ENCODE measurements at places on chromosomes 4 and X.

DNA sequence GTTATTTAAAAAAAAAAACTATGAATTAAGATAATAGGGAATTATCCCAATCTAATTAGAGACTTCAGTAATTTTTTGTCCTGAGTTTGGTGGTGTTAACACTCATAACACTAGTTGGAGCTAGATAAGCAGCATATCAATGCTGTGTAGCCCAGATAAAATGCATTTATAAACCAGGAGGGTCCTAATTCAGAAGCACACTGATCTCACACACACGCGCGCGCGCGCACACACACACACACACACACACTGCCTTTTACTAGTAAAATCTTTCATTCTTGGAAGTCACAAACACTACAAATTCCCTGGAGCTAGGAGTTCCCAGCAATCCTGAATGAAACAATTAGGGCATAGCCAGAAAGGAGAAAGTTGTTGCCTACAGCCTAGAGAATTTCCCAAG lies 3.2 kb downstream of the UNC5C start:
- DNase-seq, result no peak

GRCh38 chrX:140776320-140776719 lies 66.8 kb downstream of the LINC00632 start:
- DNase-seq, result no peak

- DNase-seq, result no peak
These were observed 1348.0 kb downstream of the ADGRL3 start for GRCh38 chr4:62548108-62548524.

DNA sequence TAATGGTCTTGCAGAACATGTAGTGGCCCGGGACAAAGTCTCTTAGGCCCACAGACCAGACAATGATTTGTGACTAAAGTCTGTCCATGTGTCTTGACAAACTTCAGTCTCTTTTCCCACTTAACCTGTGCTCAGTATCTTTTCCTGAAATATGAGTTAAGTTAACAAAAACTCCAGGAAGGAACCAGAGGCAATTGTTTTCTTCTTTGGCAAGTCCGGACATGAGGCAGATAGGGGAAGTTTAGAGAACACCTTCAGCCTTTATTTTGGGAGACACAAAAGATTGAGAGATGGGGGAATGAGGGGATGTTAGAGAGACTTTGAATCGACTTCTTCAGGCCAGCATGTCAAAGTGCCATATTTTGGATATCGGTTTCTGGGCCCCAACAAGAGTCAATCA lies 80.2 kb upstream of the FRMPD4 start:
- DNase-seq, result no peak

- peak; percentile 24 for DNase-seq
These were observed 42.4 kb downstream of the PPP3CA start for GRCh38 chr4:101304916-101305315.

DNA sequence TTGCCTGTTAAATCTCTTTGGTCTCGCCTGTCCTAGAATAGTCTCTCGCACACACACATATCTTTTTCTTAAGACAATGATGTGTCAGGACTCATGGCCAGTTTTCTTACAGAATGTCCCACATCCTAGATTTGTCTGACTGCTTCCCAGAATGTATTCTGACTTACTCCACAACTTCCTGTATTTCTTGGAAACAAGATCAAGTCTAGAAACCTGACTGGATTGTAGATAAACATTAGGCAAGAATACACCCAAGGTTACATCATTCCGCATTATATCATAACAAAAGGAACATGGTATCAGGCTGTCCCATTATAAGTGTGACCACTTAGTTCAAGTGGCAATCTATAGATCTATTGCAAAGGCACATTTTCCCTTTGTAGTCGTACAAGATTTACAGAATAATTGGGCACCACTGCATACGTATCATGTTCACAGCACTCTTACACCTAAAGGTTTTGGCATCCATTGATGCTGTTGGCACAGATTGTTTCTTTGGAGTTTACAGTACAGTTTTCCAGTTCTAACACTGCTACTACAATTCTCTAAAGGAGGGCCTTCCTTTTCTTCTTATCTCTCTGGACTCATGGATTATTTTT lies 56.4 kb downstream of the FBXW7 start:
- no peak for DNase-seq

DNA sequence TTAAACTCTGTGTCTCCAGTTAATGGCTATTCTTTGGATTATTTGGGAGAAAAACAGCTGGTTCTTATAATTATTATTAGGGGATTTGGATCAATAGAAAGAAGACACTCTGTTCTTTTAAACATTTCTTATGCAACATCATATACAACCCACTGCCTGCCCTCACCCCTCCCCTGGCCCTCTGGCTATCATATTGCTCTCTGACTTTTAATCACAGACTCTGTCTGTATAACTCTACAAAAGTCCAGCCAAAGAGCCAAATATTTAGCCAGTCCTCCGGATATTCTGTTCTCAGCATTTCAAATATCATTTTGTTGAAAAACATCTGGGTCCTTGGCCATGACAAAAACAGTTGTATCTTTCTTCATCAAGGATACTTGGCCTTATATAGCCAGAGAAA lies 19.0 kb upstream of the PACRGL start:
- DNase-seq, result no peak

- DNase-seq, result peak; percentile 95
These were observed at the start of gene INTS6L for GRCh38 chrX:135520553-135521404. INTS6L (plus strand) TSS chrX:135520660; CDS start chrX:135520993, 333 bp downstream.

GRCh38 chr4:89129080-89129640 lies 17.8 kb downstream of the TIGD2 start:
- DNase-seq, result no peak

DNA sequence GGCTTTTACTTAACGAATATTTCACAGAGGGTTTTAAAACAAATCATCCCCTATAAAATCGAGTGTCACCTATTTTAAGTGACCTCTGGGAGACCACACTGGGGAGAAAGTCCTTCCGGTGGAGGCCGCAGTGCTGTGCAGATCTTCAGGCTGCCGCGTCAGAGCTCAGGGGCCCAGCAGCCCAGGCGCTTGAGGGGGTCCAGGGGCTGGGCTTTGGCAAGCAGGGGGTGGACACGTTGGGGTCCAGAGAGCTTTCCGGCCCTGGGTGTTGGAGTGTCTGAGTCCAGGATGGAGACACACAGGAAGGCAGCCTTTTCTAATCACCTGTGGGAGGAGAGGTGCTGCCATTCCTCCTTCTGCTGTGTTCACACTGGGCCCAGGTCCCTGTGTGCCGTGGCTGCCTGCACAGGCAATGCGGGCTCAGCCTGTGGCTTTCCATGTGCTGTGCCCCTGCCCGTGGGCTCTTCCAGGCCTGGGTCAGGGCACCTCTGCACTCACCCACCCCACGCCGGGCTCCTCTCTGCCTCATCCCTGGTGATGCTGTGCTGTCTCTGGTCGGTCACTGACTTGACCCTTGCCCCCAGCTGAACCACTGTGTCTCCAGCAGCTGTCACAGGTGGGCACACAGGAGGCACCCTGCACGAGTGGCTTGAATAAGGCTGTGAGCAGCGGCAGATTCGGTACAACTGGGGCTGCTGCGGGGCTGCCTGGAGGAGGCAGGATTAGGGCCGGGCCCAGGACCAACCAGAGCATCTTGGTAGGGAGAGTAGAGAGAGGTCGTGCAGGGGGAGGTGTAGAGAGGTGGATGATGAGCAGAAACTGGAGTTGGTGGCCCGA lies 10.0 kb downstream of the HTRA3 start:
- no peak for DNase-seq

DNA sequence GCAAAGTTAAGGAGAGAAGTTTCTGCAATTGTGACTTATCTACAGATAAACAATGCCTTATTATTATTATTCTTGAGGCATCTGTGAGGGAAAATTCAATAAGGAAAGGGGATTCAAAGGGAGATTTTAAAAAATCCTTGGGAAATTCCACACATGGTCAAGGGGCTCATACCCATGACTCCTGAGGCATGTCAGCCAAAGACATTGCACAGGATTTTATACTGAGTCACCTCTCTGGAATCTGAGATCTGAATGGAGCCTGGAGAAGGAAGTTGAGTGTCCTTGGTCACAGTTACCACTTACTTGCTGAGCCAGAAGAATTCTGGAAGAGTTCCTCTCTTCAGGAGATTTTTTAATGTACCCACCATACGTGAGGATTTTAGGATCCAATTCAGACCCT lies 14.4 kb upstream of the CXCL8 start:
- peak; percentile 69 for DNase-seq

DNA sequence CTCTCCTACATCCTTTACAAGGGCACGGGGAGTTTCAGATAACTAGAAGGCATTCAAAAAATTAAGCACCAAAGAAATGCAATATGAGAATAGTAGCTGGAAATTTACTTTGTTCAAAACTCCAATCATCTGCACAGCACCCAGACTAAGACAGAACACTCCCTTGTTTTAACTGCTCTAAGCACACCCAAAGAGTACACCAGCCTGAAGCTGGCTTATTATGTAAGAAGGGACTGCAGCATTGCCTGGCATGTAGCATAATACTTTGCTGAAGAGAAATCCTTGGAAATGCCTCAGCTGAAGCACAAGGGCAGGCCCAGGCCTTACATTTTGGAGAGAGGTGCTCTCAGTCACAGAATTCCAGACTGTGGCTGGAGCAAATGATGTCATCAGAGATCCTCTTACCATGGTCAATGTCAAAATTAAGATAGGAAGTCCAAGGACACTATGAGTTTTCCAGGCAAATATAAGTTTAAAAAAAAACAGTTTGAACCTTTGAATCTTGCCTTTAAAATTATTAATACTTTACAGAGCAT lies 14.8 kb downstream of the ARHGEF6 start:
- no peak for DNase-seq

GRCh38 chr4:139297001-139297410 lies 4.3 kb upstream of the NAA15 start:
- no peak for DNase-seq

GRCh38 chr4:137754652-137755471 lies 222.6 kb upstream of the PCDH18 start:
- DNase-seq, result peak; percentile 40

DNA sequence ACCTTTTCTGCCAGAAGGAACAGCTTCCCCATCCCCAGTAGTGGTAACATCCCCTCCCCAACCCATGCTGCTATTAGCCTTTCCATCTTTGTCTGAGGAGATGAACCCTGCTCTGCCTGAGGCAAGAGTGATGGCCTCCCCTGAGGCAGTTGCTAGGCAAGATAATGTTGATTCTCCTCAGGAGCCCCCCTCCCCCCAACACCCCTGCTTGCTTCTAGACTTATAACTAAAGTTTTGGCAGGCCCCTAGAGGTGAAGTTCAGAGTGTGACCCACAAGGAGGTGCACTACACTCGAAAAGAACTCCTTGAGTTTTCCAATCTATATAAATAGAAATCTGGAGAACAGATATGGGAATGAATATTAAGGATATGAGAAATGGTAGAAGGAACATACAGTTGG lies 962.5 kb downstream of the ADGRL3 start:
- no peak for DNase-seq

DNA sequence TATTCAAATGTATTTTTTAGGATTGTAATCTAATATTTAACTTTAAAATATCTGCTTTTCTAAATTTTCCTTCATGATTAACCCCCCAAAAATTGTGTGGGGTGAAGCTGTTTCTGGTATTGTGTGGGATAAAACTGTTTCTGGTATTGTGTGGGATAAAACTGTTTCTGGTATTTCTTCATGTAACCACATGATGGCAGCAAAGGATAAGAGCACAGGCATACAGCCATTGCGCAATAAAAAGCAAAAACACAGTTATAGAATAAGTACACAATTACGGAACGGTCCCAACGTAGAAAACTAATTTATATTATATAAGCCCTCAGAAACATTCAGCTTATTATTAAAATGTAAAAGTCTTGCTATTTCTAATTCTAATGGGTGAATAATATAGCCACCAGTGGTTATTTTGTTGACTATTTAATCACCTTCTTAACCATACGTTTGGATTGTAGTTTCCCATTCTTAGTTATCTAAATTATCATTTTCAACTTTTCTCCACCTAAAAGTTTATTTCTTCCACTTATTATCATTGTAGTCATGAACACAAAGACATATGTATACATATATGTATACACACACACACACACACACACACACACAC lies 333.9 kb upstream of the FSTL5 start:
- DNase-seq, result peak; percentile 26

DNA sequence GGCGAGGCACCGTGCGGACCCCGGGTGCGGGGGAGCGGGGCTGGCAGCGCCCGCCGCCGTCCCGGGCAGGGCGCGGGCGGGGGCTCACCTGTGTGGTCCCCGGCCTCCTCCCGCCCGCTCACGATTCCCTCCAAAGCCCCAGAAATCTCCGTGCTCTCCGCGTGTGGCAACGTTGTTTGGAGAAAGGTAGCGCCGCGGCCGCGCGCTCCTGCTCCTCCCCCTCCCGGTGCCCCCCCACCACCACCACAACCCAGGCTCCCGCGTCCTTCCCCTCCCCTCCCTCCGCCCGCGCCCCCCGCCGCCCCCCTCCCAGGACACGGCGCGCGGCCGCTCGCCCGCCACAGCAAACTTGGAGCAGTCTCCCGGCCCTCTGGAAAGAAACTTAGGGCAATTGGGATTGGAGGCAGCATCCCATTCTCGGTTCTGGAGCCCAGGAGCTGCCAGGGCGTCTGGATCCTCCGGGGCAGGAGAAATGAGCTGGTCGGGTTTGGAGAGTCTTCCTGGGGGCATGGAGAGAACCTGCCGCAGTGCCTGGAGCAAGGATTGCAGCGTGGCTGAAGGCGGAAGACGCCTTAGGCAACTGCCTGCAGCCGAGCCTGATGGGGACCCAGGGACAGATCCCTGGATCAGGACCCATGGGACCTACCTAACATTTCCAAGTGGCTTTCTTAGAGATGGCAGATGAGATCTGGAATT lies 855 bp downstream of the KLF3 start:
- DNase-seq, result peak; percentile 64

DNA sequence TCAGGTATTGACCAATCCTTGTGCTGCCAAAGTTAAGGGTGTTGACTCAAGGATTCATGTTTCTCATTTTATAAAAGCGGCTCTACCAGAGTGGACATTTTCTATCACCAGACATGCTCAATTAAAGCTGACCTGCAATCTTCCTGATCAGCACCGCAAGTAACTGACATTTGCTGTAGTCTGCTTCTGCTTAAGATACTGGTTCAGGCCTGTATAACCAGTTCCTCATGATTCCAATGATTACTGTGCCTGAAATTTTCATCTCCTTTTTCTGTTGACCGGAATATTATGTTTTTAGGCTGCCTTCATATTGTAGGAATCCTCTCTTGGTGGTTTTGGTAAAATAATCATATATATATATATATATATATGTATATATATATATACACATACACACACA lies 160.2 kb upstream of the SPIN4 start:
- peak; percentile 14 for DNase-seq

DNA sequence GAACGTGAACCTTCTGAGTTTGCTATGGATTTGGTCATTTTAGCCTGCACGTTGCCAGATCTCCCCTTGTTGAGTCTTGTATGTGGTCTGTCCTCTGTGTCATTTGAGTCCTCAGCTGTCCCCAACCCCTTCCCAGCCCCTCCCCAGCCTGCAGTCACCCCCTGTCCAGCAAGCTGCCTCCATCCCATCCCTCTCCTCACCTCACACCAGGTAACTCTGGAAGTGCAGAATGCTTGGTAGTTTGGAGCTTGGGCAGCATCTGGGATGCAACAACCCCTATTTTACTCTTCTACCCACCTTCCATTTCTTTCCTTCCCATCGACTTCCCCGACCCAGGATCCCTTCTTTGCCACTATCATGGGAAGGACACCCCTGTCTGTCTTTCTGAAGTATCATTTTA lies 18.4 kb downstream of the GABRQ start:
- no peak for DNase-seq
